Effector memory CD8-positive, alpha-beta T cell (primary cell): ENCODE measurements at places on chromosomes 3 and 15.
A peak's percentile ranks its signal among the peaks of the same experiment; 100 is the strongest.

- H3K27ac ChIP-seq, result no peak overlapping the region
- no peak for DNase-seq
- H3K4me1 ChIP-seq, result no peaks in the 10 kb centered on the region
- peaks cover 16% of the 10 kb centered on the region for H3K27me3 ChIP-seq
- H3K36me3 ChIP-seq, result no peaks in the 10 kb centered on the region
Measured at GRCh38 chr3:179898024-179898423, 138.7 kb downstream of the PEX5L start.

- no peaks in the 10 kb centered on the region for H3K27me3 ChIP-seq
- H3K36me3 ChIP-seq, result peaks cover 4% of the 10 kb centered on the region
- no peak overlapping the region for H3K4me3 ChIP-seq
Measured at GRCh38 chr3:50138266-50139200, 16.6 kb upstream of the SEMA3F start.

GRCh38 chr15:34651997-34652725 lies 68.7 kb upstream of the GOLGA8B start:
- peaks cover 24% of the 10 kb centered on the region for H3K27me3 ChIP-seq
- H3K4me3 ChIP-seq, result no peak overlapping the region
- H3K4me1 ChIP-seq, result no peaks in the 10 kb centered on the region
- no peak overlapping the region for H3K27ac ChIP-seq
- H3K36me3 ChIP-seq, result no peaks in the 10 kb centered on the region

- no peak for DNase-seq
- H3K4me3 ChIP-seq, result no peak overlapping the region
- no peak overlapping the region for H3K27ac ChIP-seq
- no peaks in the 10 kb centered on the region for H3K4me1 ChIP-seq
- H3K27me3 ChIP-seq, result no peaks in the 10 kb centered on the region
- no peaks in the 10 kb centered on the region for H3K36me3 ChIP-seq
Measured at GRCh38 chr3:141076797-141077571, 25.8 kb downstream of the SPSB4 start.

GRCh38 chr3:180329187-180329586 lies 272.8 kb upstream of the TTC14 start:
- no peaks in the 10 kb centered on the region for H3K4me1 ChIP-seq
- no peaks in the 10 kb centered on the region for H3K36me3 ChIP-seq
- no peaks in the 10 kb centered on the region for H3K27me3 ChIP-seq
- DNase-seq, result no peak
- H3K4me3 ChIP-seq, result no peak overlapping the region

DNA sequence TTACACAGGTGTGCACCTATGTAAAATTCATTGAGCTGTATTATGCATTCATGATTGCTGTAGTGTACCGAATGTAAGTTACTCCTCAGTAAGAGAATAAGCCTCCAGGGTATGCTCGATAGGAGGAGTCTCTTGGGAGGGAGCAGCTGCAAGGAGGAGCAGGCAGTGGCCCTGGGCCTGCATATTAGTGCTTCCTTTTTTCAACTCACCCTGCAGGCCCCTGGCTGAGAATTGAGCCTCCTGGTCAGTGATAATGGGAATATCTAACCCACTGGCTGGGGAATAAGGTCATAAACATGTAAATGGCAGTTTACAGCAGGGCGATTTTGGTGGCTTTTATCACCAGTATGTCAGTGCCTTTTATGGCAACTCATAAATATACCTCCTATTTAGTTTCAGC lies 21.7 kb upstream of the SFMBT1 start:
- H3K4me3 ChIP-seq, result no peak overlapping the region
- peaks cover 10% of the 10 kb centered on the region for H3K27me3 ChIP-seq
- H3K36me3 ChIP-seq, result no peaks in the 10 kb centered on the region
- DNase-seq, result no peak
- H3K4me1 ChIP-seq, result peaks cover 5% of the 10 kb centered on the region

DNA sequence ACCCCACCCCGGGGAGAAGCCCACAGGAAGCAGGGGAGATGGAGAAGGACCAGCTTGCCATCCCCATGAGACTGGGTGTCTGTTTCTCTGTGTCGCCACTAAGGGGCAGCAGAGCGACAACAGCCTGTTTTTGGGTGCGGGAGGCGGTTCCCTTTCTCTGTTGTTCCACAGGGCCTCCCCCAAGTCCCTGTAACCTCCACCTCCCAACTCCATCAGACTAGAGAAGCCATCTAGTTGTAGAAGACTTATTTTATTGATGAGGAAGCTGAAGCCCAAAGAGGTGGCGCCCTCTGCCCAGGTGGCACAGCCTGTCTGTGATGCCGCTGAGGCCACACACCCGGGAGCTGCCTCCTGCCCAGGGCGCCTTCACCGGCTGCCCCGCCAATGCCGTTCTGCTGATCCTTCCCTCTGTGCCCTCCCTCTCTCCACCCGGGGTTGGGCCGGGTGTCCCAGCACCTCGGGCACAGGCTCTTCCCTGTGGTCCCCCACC lies 3.9 kb upstream of the CCDC9B start:
- DNase-seq, result peak; percentile 59
- no peak overlapping the region for H3K27ac ChIP-seq
- H3K4me1 ChIP-seq, result peaks cover 2% of the 10 kb centered on the region
- no peak overlapping the region for H3K4me3 ChIP-seq
- H3K36me3 ChIP-seq, result no peaks in the 10 kb centered on the region
- H3K27me3 ChIP-seq, result no peaks in the 10 kb centered on the region

GRCh38 chr3:153242896-153243295 lies 80.9 kb downstream of the RAP2B start:
- H3K27ac ChIP-seq, result peak overlapping the region; percentile 33
- peak overlapping the region; percentile 18 for H3K4me3 ChIP-seq
- no peaks in the 10 kb centered on the region for H3K27me3 ChIP-seq
- peak; percentile 24 for DNase-seq
- no peaks in the 10 kb centered on the region for H3K36me3 ChIP-seq

DNA sequence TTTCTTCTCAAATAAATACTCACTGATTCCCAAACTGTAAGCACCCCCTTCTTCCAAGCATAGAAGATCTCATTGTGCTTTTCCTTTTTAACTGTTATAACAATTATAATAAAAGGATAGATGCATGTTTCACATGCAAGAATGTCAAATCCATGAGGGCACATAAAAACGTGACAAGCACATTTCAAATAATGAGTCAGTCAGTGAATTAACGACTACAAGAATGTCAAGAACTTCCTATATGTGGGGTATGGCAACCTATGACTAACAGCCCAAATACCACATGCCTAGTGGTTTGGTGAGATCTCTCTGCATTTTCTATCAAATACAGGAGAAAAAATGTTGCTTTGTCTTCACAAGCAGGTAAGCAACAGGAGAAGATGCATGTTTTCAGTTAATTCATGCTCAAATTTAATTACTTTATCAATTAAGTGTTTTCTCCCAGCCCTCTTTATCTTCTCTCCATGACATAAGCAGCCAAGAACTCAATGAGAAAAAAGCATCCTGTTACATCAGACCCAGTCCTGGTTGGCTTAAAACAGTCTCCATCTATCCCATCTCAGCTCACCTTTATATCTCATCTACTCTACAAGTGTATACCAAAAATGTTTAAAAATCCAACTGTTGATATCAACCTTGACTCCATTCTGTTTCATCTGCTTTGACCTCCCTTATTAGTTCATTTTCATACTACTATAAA lies 181.5 kb upstream of the LMCD1 start:
- H3K27ac ChIP-seq, result no peak overlapping the region
- H3K27me3 ChIP-seq, result no peaks in the 10 kb centered on the region
- H3K36me3 ChIP-seq, result peaks cover 3% of the 10 kb centered on the region
- DNase-seq, result no peak

DNA sequence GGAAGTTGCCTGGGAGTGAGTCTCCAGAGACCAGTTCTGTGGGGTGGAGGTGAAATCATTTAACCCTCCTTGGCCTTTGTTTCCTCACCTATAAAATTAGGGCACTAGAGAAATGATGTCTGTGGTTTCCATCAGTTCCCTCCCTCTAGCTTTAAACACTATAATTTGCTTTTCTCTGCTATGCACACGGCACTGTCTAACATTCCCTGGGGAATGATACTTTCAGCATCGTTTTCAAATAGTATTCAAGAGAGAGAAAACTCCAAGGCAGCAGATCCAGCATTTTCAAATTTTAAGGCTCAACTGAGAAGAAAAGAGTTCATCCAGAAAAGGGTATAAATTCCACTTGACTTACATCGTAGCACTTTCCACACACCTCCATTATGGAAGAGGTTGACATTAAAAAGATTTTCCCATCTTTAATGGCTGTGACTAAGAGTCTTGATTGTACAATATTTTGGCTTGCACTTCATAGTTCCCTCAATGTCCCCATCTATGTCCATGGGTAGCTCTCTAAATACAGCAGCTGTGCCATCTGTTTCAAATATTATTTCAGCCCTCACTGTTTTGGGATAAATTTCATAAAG lies 137.7 kb upstream of the ZPLD1 start:
- no peak overlapping the region for H3K27ac ChIP-seq
- H3K4me3 ChIP-seq, result no peak overlapping the region
- peaks cover 13% of the 10 kb centered on the region for H3K27me3 ChIP-seq
- H3K4me1 ChIP-seq, result no peaks in the 10 kb centered on the region

GRCh38 chr3:30078736-30079135 lies 527.7 kb upstream of the TGFBR2 start:
- no peak overlapping the region for H3K27ac ChIP-seq
- H3K4me1 ChIP-seq, result no peaks in the 10 kb centered on the region
- H3K4me3 ChIP-seq, result no peak overlapping the region
- H3K36me3 ChIP-seq, result no peaks in the 10 kb centered on the region

DNA sequence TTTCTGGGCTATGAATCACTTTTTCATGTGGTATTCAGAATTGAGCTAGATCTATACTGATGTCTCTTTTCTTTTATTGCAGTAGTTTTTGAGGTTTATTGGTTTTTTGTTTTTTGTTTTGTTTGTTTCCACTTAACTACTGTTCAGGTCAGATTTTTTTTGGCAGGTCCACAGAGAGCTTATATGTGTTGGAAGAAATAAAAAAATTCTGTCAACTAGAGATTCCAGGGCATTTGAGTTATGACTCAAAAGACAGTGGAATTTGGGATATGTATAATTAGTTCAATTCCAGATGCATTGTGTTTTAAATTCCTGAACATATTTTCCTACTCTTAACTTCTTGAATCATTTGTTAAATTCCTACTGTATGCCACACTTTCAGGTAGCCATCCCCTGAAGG lies 727.2 kb downstream of the SI start:
- H3K27me3 ChIP-seq, result no peaks in the 10 kb centered on the region
- H3K36me3 ChIP-seq, result no peaks in the 10 kb centered on the region
- H3K27ac ChIP-seq, result no peak overlapping the region
- H3K4me3 ChIP-seq, result no peak overlapping the region
- DNase-seq, result no peak
